Activated T-cell treated with anti-CD3 and anti-CD28 coated beads, Interleukin-2, amount 50 U/mL, for 4 hours (primary cell): ENCODE measurements at places on chromosomes 12 and 14.
A peak's percentile ranks its signal among the peaks of the same experiment; 100 is the strongest.

DNA sequence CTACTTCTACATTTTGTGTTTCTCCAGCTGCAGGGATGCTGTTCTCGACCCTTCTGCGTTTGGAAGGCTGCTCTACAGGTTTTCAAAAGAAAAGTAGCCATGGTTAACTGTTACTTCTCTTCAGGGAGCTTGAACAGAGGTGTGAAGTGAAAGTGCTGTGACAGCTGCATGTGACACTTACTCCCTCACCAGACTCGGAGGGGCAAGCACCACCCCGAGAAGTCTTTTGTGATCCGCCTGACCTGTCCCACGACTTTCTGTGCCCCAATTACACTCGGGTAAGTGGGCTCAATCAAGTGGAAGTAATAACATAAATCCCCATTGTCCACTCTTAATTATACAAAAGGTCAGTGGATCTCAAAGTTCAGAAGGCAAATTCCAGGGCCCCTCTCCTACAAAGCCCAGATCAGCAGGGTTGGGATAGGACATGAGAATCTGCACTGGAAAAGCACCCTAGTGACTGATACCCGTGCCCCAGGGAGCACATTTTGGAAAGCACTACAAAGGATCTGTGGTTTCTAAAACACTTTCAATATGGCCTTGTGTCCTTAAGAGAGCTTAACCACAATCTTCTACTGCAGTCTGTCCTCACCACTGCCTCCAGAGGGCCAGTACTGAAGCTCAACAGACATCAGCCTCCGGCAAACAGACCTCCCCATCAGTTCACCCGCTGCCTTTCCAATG lies 11.5 kb downstream of the FICD start:
- no peak for DNase-seq

GRCh38 chr14:96792591-96792990 lies 4.6 kb upstream of the VRK1 start:
- no peak for DNase-seq

DNA sequence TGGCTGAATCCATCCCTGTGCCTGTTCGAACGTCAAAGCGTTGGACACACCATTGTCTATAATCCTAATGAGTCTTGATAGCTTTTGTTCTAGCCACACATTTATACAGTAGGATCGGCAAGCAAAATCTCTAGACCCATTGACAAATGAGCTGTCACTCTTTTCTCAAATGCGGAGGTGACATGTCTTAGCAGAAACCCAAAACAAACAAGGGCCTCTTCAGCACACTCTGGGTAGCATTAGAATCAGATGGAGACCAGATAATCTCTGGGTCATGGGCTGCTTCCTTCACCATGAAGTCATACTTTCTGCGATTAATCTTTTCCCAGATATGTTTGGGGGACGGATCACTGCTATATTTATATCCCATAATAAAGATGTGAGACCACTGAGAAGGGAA lies 100.2 kb downstream of the PLXNC1 start:
- no peak for DNase-seq

DNA sequence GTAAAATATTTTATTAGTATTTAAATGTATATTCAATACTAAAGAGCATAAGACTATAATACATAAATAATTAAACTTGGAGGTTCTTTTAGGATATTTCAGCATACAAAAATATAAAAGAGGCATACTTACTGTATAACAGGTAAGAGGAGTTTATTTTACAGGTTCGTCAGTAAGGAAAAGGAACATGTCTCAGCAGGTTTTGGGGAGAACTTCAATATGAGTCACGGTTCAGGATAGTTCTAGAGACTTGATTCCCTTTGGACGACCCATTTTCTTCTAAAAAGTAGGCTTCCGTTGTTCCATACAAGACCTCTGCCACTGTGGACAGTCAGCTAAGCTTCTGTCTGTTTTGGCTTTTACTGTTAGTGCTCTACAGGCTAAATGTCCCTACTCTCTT lies 181.1 kb downstream of the ALX1 start:
- DNase-seq: no peak

DNA sequence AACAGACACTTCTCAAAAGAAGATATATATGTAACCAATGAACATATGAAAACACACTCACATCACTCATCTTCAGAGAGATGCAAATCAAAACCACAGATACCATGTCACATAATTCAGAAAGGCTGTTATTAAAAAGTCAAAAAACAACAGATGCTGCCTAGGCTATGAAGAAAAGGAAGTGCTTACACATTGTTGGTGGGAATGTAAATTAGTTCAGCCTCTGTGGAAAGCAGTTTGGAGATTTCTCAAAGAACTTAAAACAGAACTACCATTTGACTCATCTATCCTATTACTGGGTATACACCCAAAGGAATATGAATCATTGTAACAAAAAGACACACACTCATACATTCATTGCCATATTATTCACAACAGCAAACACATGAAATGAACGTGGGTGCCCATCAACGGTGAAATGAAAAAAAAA lies 35.1 kb downstream of the EIF2S3B start:
- DNase-seq: no peak

DNA sequence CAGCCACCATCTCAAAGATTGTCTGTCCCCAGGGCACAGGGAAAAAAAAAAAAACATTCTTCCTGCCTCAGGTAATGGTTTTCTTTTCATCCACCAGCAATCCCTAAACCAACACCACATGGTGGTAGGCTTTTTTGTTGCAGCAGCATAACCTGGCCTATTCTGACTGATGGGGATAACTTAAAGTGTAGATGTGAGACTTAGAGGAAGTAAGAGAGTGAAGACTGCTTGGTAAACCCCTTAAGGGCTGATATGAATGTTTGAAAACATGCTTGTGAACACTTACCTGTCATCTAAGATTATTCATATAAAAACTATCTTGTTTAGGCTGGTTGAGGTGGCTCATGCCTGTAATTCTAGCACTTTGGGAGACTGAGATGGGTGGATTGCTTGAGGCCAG lies 130.2 kb upstream of the RAP1B start:
- DNase-seq: no peak

GRCh38 chr12:51839310-51839947 lies 9.1 kb downstream of the FIGNL2 start:
- DNase-seq: no peak

GRCh38 chr14:68649476-68650189 lies 143.2 kb downstream of the ZFP36L1 start:
- no peak for DNase-seq

GRCh38 chr14:104392396-104393198 lies 187.0 kb upstream of the C14orf180 start:
- no peak for DNase-seq

DNA sequence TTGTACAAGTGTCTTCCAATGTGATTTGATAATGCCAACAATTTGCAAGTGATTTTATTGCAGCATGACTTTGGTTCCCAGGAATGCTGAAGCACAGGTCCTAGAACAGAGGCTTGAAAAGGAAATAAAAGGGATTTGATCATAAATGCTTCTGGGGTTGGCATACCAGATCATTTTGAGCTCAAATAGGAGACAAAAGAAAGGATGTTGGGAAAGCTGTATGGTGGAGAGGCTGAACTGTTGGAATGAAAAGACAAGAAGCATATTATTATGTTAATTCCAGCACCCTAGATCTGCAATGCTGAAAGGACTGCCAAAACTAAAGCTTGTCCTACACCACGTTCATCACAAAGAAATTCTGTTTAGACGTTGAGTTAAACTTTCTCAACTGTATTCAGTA lies 143.1 kb downstream of the BICD1 start:
- no peak for DNase-seq

DNA sequence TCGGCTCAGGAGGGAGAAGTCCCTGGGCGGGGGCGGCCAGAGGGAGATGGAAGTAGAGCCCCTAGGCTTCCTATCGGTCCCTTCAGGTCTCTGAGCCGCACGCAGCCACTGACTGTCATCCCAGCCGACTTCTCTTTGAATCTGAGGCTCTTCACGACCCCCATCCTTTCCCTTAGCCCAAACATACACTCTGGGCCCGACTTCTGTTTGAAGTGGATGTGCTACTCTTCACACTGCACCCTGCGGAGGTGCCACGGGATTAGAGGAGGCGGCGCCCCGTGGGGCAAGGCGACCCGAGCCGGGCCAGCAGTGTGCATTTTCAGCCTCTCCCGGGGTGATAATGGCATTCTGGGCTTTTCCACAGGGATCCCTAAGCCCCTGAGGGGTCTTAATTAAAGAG lies 6.0 kb upstream of the DACT1 start:
- DNase-seq: no peak

DNA sequence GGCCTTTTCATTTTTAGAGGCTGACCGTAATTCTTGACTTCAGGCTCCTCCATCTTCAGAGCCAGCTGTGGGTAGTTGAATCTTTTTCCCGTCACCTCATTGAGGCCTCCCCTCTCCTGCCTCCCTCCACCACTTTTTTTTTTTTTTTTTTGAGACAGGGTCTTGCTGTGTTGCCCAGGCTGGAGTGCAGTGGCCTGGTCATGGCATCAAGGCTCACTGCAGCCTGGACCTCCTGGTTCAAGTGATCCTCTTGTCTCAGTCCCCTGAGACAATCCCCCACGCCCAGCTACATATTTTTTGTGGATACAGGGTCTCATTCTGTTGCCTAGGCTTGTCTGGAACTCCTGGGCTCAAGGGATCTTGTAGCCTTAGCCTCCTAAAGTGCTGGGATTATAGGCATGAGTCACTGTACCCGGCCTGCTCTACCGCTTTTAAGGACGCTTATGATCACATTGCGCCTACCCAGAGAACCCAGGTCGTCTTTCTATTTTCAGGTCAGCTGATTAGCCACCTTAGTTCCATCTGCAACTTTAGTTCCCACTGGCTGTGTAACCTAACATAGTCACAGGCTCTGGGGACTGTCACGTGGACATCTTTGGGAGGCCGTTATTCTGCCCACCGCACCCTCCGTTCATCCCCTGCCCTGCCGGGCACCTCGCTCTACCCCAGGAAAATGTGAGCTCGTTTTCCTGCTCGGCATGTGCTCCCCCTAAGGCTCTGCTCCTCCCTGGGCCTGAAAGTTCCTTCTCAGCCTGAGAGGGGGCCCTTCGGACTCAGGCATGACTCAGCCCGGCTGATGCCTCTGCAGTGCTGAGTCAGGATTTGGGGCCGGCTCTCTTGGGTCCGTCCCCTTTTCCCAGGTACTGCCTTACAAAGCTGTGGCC lies 13.4 kb downstream of the TNFAIP2 start:
- no peak for DNase-seq

DNA sequence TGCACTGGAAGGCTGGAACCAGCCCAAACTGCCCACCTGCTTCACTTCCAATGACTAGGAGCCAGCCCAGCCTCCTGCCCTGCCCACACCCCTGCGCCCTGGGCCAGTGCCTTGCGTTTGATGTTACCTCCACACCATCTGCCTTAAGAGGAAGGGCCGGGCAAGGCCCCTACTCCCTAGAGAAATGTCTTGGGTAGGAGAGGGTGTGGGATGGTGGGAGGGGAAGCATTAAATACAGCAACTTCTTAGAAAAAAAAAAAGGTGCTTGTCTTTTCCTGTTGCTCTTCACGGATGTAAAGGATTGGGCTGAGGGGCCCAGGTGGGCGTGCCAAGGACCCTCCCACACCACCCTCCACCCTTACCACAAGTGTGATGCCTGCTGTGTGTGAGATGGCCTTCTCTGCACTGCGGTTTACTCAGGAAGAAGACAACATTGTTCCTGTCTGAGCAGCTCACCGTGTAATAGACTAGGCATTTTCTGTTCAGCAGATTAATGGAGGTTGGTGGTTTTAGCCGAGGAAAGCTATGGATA lies 99.9 kb downstream of the NINJ2 start:
- DNase-seq: peak; percentile 56

- no peak for DNase-seq
Measured at GRCh38 chr12:47736877-47737676, 11.8 kb upstream of the ENDOU start.

DNA sequence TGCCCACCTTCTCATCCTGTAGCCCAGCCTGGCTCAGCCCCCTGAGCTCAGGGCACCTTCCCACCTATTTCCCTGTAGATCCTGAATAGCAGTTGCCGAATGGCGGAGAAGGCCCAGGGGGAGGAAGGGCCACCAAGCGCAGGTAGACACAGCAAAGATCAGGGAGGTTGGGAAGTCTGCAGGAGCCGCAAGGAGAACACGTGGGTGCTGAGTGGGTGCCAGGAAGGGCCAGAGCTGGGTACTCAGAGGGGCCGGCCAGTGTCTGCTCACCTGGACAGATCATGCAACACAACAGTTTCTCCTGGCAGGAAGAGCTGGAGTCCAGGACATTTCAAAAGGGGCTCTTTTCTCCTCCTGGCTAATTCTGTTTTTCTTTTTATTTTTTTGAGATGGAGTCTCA lies 30.6 kb downstream of the CHGA start:
- DNase-seq: no peak

- DNase-seq: no peak
Measured at GRCh38 chr14:65962952-65963351, 523.2 kb upstream of the CCDC196 start.

DNA sequence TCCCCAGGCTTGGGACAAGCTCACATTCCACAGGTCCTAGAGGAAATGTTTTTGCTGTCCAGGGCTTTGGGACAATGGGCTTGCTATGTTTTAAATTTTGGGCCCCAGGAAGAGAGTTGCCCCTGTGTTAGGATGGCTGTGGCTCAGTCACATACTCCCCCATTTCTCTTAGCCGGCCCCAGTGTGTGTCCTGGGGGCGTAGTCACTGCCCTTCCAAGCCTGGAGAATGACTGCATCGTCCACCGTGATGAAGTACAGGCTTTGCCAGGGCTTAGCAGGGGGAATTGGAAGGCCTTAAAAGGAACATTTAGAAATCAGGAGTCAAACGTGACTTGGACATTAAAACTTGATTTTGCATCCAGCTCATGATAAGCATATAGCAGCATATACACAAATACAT lies 293.6 kb downstream of the CACNA1C start:
- DNase-seq: no peak

DNA sequence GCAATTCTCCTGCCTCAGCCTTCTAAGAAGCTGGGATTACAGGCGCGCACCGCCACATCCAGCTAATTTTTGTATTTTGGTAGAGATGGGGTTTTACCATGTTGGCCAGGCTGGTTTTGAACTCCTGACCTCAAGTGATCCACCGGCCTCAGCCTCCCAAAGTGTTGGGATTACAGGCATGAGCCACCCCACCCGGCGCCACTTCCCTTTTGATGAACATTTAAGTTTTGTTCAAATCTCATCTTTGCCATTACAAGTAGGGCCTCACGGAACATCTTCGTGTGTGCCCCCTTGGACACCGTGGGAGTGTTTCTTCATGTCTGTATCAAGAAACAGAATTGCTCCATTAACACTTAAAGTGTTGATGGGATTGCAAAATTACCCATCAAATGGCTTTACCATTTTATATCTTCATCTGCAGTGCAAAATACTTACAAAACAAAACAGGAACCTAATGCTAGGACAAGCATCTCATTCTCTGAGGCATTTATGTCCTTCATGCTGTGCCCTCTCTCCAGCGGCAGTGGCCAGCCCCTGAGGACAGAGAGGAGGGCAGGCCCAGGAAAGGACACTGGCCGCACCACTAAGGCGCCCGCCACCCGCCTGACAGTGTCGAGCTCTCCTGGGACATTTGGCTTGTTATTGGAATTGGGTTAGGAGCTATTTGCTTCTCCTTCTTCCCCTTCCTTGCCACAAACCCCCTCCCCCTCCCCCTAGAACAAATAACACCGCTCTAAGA lies 61.7 kb downstream of the RFX4 start:
- DNase-seq: no peak

GRCh38 chr14:27688841-27689444 lies 1077.6 kb upstream of the FOXG1 start:
- no peak for DNase-seq
